ENCODE measurements at places on chromosomes 2 and 18.

DNA sequence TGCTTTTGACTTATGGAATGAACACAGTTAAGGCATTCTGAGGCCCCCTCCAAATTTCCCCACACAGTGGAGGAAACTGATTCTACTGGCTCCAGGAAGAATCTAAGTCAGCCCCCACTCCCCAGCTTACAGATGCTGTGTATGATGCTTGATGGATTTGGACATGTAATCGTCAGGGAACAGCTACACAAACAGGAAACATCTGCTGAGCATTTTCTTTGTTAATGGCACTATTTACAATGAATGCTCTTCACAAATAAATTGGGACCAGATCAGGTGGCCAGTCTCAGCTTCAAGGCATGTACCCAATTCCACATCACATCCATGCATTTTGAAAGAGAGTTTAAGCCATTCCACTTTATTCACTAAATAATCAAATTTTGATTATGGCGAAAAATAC is 562.3 kb downstream of the SOX11 start:
- peak; percentile 1 for DNase-seq

DNA sequence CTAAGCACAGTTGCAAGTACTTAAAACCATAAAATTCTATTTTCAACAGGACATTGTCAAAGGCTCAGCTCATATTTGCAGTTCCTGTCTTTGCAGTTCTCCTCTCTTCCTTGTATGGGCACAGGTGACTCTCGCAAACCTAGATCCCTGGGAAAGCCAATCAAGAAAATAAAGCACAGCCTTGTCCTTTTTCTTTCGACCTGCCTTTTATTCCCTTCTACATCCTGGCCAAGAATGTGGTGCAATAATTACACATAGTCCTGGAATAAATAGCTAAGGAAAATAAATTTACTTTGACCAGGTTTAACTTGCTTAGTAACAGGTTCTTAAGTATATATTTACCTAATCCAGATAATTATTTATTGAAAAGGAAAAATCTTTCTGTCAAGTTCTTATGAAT is 20.2 kb downstream of the ATG16L1 start:
- no peak for DNase-seq

DNA sequence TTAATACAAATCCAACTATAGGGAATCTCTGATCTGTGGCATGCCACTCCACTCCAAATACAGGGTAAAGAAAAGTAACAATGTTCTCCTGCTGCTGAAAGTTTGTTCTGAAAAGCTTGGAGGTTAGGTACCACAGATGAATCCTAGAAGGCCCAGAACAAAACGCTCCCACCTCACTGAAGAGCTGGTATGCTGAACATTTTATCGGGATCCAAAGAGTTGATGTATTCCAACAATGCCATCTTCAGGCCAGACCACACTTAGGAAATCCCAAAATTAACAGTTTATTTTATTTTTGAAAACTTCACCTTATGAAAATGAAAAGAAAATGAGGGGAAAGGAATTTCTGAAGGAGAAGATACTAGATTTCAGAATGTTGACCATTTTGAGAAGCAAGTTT is 145.1 kb upstream of the CDH19 start:
- DNase-seq, result peak; percentile 11

- DNase-seq, result no peak
Measured at GRCh38 chr2:113167115-113167932, 6.4 kb upstream of the PSD4 start.

- no peak for DNase-seq
Measured at GRCh38 chr2:43058726-43059110, 167.7 kb downstream of the ZFP36L2 start.

- peak; percentile 19 for DNase-seq
Measured at GRCh38 chr2:239814116-239814860, 210.9 kb downstream of the NDUFA10 start.

DNA sequence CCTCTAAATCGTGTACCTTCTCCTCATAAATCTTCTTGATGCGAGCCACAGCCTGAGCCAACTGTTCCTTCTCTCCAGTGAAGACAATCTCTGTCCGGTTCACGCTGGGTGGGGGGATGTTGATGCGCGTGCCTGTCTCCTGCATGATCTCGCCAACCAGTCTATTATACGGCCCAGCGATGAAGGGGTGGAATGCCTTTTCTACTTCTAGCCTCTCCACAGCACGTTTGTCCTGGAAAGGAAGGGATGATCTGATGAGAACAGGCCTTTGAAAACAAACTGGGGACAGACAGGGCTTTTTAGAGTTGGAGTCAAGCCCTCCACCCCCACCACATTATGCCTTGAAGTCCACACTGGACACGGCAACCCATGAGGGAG is 59.3 kb downstream of the HDLBP start:
- no peak for DNase-seq

- DNase-seq, result no peak
Measured at GRCh38 chr2:240431661-240432424, 3.6 kb upstream of the GPC1 start.

- DNase-seq, result no peak
Measured at GRCh38 chr2:63719052-63719451, 122.6 kb upstream of the UGP2 start.

GRCh38 chr2:96501471-96501874 is 3.7 kb downstream of the NEURL3 start:
- peak; percentile 20 for DNase-seq

- DNase-seq, result peak; percentile 49
Measured at GRCh38 chr18:39796393-39796792, 2158.6 kb upstream of the PIK3C3 start.

GRCh38 chr2:138012968-138013367 is 48.7 kb downstream of the HNMT start:
- DNase-seq, result no peak

- no peak for DNase-seq
Measured at GRCh38 chr2:24540011-24540477, 49.0 kb downstream of the NCOA1 start.

All from hematopoietic multipotent progenitor cell treated with erythropoietin and hydrocortisone succinate and interleukin-3 and kit ligand, for 4 days (in vitro differentiated cells).